ENCODE measurements at places on chromosomes 3 and 15.

DNA sequence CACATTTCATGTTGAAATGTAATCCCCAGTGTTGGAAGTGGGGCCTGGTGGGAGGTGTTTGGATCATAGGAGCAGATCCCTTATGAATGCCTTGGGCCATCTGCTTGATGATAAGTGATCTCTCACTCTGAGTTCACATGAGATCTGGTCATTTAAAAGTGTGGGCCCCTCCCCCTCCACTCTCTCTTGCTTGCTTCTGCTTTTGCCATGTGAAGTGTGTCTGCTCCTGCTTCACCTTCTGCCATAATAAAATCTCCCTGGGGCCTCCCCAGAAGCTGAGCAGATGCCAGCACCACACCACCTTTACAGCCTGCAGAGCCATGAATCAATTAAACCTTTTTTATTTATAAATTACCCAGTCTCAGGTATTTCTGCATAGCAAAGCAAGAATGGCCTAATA, 14.2 kb upstream of the CD200R1L start:
- peaks cover 31% of the 10 kb centered on the region for H3K4me1 ChIP-seq
- H3K36me3 ChIP-seq = no peaks in the 10 kb centered on the region
- H3K4me3 ChIP-seq = no peak overlapping the region
- H3K27ac ChIP-seq = no peak overlapping the region

DNA sequence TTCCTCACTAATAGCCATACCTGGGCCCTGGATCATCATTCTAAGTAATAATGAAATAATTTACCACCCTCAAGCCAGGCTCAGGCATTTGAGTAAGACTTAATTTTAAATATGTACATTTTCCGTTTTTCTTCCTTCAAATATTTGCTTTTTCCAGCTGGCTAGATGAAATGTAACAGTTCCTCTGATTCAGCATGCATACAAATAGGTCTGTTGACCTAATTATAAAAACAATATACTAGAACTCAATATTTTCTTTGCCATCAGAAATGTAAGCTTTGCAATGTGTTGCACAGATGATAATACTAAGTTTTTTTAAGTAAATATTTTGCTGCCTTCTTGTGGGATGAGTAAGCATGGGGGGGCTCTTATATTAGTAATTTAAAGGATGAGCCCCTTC, 91.6 kb downstream of the FEZF2 start:
- H3K4me3 ChIP-seq = no peak overlapping the region
- no peak for DNase-seq
- no peaks in the 10 kb centered on the region for H3K36me3 ChIP-seq
- H3K27ac ChIP-seq = no peak overlapping the region
- H3K4me1 ChIP-seq = no peaks in the 10 kb centered on the region

- peaks cover 6% of the 10 kb centered on the region for H3K4me1 ChIP-seq
- no peaks in the 10 kb centered on the region for H3K27me3 ChIP-seq
- no peak overlapping the region for H3K27ac ChIP-seq
- no peak for DNase-seq
- H3K36me3 ChIP-seq = no peaks in the 10 kb centered on the region
Measured at GRCh38 chr3:160773722-160774121, 17.7 kb downstream of the PPM1L start.

DNA sequence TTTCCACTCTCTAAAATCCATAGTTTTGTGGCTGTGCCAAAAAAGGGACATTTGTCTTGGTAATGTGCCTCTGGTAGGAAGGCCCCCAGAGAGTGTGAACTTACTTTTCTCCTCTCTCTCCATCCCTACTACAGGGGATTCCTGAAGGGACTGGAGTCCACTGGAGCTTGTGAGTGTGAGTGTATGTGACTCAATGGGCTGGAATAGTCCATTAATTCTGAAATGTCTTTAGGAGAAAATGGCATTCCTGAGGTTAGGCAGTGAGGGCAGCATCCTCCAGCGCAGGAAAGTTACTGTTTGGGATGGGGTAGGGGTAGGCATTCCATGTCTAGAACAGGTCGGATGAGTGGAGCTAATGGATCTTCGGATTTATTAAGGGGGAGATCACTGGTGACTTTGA, 59.8 kb upstream of the CACNA2D3 start:
- H3K4me1 ChIP-seq = no peaks in the 10 kb centered on the region
- no peak overlapping the region for H3K4me3 ChIP-seq
- H3K36me3 ChIP-seq = no peaks in the 10 kb centered on the region
- DNase-seq = no peak
- peaks cover 4% of the 10 kb centered on the region for H3K27me3 ChIP-seq

GRCh38 chr3:6099458-6100075, 761.3 kb upstream of the GRM7 start:
- H3K4me3 ChIP-seq = no peak overlapping the region
- no peaks in the 10 kb centered on the region for H3K4me1 ChIP-seq
- H3K27ac ChIP-seq = no peak overlapping the region
- no peak for DNase-seq
- no peaks in the 10 kb centered on the region for H3K36me3 ChIP-seq
